Activated CD4-positive, CD25-positive, alpha-beta regulatory T cell treated with anti-CD3 and anti-CD28 coated beads, Interleukin-2, amount 50 U/mL, for 72 hours (primary cell): ENCODE measurements at places on chromosomes 5 and 9.

- no peak for DNase-seq
Observed at GRCh38 chr5:173012882-173013281, 29.3 kb downstream of the ATP6V0E1 start.

DNA sequence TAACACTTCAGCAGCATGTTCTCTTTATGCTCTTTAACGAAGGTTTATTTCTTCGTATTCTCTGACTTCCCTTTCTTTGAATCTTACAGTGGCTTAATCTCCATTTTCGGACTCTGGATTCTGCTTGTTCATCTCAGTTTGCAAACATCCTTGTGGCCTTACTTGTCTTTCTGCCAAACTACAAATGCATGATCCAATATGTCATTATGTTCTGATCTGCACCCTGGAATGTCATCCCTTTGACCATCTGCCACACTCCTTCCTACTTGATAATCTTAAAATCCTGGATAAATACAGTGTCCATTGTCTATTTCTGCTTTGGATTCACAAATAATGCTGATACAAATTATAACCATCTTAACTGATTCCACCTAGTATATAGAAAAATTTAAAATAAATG is 499.2 kb downstream of the CDH18 start:
- DNase-seq: no peak

GRCh38 chr5:157613385-157614245 is 38.0 kb upstream of the ADAM19 start:
- DNase-seq: no peak

DNA sequence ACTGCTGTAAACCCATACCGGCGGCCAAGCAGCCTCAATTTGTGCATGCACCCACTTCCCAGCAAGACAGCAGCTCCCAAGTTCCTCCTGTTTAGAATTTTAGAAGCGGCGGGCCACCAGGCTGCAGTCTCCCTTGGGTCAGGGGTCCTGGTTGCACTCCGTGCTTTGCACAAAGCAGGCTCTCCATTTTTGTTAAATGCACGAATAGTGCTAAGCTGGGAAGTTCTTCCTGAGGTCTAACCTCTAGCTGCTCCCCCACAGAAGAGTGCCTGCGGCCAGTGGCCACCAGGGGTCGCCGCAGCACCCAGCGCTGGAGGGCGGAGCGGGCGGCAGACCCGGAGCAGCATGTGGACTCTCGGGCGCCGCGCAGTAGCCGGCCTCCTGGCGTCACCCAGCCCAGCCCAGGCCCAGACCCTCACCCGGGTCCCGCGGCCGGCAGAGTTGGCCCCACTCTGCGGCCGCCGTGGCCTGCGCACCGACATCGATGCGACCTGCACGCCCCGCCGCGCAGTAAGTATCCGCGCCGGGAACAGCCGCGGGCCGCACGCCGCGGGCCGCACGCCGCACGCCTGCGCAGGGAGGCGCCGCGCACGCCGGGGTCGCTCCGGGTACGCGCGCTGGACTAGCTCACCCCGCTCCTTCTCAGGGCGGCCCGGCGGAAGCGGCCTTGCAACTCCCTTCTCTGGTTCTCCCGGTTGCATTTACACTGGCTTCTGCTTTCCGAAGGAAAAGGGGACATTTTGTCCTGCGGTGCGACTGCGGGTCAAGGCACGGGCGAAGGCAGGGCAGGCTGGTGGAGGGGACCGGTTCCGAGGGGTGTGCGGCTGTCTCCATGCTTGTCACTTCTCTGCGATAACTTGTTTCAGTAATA is at the start of gene FXN:
Gene FXN, plus strand, starts transcription at position 315 of the 871 bp plus-strand sequence. Its CDS starts 31 bp downstream, at position 346.
- DNase-seq: peak; percentile 89

DNA sequence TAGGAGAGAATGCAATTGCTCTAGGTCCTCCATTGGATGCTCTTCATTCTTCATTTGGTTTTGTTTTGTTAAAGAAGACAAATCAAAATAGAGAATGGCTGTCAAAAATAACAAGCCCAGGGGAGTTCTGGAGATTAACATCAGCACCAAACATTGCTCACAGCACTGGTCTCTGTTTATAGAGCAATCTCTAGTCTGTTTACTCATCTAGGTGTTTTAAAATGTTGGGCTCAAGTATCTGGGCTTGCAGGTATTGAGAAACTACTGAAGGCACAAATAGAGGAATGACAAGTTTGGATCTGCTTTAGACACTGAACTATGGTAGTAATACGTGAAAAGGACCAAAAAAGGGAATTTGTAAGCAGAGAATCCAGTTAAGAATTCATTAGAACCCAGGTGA is 77.0 kb upstream of the TMC1 start:
- no peak for DNase-seq

GRCh38 chr9:86792136-86792535 is 155.2 kb downstream of the GAS1 start:
- no peak for DNase-seq

- no peak for DNase-seq
Observed at GRCh38 chr5:131381021-131381420, 117.2 kb downstream of the CDC42SE2 start.

GRCh38 chr9:38406476-38407186 is 14.1 kb downstream of the ALDH1B1 start:
- no peak for DNase-seq

DNA sequence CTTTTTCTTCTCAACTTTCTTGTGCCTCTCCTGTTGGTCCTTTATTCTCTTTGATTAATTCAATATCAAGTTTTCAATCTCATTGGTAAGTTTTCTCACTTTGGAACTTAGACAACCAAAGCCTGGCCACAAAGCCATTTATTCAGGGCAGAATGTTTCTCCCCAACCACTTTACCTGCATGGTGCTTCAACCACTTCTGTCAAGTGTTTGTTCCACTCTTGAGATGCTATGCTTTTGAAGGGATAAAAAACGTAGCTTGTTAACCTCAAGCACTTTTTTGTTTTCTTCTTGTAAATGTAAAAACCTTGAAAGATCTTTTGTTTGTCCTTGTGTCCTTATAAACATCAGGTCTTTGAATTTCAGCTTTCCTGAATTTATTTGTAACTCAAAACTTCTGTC is 966.7 kb downstream of the MAT2B start:
- no peak for DNase-seq

DNA sequence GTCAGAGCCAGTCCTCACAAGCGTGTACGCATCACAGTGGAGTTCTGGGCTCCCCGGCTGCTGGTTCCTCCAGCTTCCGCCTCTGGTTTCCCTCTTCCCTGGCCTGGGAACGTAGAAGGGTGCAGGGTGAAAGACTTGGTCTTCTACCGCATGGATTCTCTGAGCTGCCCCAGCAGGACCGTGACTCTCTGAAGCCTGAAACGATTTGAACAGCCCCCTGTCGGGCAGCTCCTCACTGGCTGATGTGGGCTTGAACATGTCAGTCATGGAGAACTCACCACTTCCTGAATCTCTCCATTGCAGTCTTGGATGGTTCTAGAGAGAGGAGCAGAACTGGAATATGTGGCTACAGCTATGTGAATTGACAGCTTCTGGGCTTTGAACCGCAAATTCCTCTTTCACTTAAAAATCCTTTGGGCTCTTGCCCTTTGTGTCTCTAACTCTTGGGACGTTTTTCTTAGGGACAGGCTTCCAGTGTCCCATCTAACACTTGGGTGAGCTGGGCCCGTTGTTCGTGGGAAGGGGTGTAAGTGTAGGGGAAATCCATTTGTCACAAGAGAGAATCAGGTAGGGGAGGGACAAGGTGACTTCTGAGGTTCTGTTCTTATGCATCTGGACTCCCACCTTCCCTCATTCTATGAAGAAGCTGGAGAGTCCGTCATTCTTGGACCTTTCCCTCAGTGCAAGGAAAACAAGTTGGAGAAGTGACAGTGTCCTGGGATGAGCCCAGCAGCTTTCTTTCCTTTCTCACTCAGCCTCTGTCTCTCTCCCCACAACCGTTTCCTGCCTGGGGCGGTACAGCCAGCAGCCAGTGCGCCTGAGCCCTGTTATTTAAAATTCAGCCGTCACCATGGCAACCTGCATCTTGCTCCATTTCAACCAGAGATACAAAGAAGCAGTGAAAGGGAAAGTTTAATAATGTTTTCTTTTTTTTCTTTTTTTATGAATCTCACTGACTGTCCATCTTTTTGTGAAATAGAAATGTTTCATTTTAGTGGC is 84.7 kb downstream of the PTTG1 start:
- DNase-seq: peak; percentile 62

GRCh38 chr5:157280927-157281326 is 15.0 kb downstream of the CYFIP2 start:
- no peak for DNase-seq

DNA sequence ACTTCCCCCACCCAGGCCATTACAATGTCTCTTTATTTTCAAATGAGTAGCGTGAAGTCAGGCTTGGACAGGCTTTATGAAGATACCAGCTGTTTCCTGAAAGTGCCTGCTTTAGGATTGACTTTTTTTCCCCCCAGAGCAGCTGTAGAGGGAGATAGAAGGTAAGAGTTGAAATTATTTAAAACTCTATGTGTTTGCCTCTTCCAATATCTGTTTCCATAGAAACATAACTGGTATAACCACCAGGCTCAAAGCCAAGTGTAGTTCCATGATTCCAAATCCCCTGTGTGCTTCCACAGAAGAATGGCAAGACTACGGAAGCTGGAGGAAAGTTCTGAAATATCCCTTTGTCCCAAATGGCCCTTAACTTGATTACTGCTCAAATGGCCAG is 87.4 kb upstream of the TBC1D2 start:
- DNase-seq: no peak

DNA sequence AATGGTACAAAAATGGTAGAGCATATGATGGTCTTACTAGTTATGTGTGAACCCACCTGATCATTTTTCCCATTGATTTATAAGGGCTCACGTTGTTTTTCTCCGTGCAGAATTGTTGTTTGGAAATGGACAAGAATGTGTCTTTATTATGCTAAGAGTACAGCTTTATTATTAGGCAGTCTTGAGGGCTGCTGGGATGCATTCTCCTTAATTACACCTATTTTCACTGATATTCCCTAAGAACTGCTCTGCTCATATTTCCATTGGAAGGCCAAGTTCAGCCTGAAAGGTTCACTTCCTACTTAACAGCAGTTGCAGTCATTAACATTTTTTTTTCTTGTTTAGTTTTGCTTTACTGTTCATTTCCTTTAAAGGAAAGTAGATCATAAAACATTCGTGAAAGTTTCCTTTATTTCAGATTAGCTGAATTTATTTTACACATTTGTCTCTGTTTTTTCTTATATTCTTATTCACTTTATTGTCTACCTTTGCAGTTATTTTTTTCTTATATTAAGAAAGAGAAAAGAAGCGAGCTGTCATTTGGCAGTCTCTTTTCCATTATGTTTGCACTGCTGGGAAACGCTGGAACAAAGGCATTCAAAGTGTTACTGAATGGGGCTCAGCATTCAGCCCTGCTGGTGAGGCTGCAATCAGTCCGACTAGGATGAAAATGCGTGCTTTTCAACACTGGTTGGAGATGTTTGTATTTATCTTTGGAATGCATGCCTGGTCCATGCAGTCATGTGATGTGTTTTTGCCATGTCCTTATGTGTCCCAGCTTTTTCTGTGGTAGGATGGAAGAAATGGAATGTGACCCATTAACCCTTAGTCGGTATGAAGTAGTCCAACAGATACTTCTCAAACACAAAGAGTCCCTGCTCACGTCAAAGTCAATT is 602.7 kb upstream of the ZNF608 start:
- no peak for DNase-seq

DNA sequence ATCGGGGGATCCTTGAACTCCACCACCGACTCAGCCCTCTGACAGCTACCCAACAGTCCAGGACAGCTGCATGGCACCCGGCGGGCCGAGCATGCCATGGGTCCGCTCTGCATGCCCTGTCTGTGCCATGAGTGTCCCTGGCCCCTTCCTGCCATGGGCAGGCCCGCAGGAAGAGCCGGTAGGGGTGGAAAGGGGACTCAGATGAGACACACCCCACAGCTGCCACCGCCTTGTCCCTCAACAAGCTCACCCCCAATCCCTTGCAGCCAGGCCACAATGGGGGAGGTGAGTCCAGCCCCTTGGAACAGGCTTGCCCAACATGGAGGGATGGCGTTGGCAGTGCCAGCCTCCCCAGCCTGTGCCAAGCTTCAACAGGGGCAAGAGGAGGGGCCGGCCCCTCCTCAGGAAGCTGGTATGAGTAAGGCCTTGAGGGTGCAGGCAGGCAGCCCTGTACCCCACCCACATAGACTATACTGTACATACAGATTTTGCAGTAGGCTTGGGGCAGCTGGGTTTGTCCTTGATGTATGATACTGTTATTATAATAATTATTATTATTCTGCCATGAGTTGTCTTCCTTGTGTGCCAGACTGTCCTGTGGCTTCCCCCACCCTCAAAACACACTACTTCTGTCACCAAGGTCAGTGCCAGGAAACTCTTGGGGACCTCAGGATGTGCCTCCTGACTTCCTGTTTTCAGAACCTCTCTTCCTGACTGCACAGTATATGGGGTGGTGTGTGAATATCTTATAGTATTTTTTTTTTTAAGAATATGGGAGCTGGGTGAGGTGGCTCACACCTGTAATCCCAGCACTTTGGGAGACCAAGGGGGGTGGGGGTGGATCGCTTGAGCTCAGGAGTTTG is 12.0 kb upstream of the SLC34A1 start:
- DNase-seq: no peak

- no peak for DNase-seq
Observed at GRCh38 chr5:35675392-35675791, 57.7 kb downstream of the SPEF2 start.

- DNase-seq: no peak
Observed at GRCh38 chr5:154474396-154475334, 3.4 kb downstream of the HAND1 start.

GRCh38 chr9:129484352-129485000 is 136.4 kb downstream of the C9orf50 start:
- DNase-seq: no peak

DNA sequence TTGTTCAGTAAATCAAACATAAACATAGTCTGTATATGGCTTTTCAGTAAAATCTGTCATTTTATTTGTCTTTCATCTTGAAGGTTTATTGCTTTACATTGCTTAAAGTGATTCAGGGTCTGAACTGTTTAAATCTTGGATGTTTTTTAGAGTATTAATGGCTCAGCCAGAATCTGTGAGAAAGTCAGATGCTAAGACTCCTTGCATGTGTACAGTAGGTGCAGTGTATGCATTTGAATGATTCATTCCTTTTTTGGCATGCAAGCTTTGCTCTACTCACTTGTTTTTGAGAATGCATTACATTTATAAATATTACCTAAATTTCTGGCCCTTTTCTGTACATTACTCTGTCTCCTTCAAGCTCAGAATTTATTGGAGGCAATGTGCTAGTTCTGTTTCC is 271.0 kb upstream of the RIOK2 start:
- no peak for DNase-seq

- no peak for DNase-seq
Observed at GRCh38 chr9:6838158-6838557, 80.4 kb downstream of the KDM4C start.

DNA sequence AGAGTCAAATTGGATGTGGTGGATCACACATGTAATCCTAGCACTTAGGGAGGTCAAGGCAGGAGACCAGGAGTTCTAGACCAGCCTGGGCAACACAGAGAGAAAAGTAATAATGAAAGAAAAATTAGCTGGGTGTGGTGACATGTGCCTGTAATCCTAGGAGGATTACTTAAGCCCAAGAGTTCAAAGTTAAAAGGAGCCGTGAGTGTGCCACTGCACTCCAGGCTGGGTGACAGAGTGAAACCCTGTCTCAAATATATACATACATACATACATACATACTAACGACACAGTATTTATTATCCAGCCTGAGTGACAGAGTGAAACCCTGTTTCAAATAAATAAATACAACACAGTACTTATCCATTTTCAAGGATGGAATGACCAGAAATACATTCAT is 180.3 kb downstream of the BNC2 start:
- no peak for DNase-seq
